Neural crest cell (in vitro differentiated cells): ENCODE measurements at places on chromosomes 11 and 22.
A peak's percentile ranks its signal among the peaks of the same experiment; 100 is the strongest.

DNA sequence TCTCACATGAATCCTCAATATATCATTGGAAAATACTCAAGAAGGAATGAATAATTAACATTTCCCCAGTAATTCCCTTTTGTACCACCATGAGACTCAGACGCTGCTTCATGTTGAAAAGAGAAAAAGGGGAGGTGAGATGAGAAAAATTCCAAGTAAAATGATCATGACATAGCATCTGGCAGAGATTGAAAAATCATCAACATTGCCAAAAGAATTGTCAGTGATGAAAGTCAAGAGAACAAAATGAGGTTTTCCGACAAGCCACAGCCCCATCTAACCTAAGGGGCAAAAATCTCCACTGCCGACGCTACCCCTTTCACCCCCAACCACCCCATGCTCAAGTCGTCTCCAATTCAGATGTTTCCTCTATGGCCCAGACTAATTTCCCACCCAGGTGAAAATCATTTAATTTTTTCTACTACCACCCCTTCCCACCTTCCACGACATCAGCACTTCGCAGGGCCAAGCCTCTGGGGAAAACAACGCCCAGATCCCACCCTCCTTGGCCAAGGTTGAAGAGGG, 1.2 kb downstream of the RAB6A start:
- no peak for DNase-seq

GRCh38 chr22:21686634-21687393, 21.0 kb downstream of the PPIL2 start:
- no peak for DNase-seq

DNA sequence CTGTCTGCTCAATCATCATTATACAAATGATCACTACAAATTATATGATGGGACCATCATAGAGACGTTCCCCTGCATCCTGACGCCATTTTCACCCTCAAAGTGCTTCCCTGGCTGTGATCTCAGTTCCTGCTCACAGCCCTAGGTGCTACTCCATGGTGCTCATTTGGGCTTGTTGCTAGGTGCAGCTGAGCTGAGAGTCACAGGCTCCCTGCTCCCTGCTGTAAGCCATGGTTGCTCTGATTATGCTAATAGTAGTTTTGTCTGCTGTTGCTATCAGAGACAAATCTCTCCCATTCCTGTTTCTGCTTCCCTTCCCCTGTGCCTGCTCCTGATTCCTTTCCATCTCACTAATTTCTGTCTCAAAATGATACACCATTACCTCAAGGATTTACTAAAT, 474.3 kb downstream of the METTL15 start:
- no peak for DNase-seq

DNA sequence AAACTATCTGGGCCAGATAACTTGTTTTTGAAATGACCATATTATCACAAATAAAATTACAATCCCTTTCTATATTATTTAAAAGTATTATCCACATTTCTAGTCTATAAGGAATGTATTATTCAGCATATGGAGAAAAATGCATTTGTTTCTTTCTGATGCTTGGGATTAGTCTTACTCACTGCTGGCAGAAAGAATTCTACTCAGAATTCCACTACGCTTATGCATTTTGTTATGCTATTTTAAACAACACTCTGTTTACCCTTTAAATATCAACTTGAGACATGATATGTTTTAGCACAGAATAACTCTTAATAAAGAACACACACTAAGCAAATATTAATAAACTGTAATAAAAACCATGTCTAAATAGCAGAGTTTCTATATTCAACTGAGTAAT, 77.6 kb upstream of the ANO3 start:
- no peak for DNase-seq

GRCh38 chr11:117009905-117010605, 88.2 kb downstream of the SIK3 start:
- no peak for DNase-seq

DNA sequence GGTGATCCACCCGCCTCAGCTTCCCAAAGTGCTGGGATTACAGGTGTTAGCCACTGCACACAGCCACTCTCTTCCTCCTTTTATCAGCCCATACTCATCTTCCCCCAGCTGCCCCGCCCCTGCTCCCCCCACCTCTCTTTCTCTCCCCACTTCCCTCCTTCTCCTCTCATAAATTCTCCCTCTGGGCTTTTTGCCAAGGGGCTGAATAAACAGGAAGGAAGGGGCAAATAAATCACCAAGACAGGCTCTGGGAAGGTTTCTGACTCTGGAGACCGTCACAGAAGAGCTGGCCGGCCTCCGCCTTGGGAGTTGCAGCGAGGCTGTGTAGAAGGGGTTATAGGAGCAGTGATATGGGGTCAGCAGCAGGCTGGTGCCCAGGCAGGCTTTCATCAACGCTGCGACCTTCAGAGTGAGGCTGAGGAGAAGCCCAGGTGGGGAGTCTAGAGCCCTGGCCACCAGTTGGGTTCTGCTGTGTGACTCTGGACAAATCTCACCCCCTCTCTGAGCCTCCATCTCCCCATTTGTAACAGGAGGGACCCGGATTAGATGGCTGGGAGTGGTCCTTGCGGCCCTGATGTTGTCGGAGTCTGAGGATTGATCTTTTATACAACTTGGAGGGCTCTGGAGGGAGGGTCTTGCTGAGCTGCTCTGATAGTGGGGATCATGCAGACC, 62.6 kb upstream of the RASD2 start:
- no peak for DNase-seq

DNA sequence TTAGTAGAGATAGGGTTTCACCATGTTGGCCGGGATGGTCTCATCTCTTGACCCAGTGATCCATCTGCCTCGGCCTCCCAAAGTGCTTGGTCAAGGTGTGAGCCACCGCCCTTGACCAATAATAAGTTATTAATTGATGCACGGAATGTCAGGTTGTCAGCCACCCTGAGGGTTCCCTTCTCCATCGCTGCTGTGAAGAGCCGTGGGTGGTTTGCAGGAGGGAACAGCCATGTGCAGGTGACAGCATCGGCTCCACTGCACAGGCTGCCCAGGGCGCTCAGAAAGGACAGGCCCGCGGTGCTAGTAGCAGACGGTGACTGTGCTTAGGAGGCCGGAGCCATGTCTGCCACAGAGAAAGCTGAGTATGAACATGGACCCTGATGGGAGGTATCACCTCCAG, 814.0 kb downstream of the BRD1 start:
- DNase-seq: no peak

DNA sequence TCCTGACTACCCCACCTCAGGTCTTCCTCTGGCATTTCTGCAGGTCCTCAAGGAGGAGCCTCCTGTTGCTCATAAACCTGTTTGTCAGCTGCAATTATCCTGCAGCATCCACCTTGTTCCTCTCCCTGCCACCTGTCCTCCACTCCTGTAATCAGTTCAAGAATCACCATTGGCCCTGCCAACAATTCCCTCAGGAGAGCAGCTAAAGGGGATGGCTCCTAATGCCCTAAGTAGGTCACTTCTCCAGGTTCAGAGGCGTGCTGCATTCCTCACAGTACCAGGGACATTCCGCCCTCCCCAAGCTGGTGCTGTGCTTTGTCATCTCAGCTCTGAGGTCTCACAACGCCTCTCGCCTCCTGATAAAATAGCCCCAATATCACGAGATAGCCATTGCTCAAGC, 2.1 kb downstream of the CLDN25 start:
- no peak for DNase-seq

DNA sequence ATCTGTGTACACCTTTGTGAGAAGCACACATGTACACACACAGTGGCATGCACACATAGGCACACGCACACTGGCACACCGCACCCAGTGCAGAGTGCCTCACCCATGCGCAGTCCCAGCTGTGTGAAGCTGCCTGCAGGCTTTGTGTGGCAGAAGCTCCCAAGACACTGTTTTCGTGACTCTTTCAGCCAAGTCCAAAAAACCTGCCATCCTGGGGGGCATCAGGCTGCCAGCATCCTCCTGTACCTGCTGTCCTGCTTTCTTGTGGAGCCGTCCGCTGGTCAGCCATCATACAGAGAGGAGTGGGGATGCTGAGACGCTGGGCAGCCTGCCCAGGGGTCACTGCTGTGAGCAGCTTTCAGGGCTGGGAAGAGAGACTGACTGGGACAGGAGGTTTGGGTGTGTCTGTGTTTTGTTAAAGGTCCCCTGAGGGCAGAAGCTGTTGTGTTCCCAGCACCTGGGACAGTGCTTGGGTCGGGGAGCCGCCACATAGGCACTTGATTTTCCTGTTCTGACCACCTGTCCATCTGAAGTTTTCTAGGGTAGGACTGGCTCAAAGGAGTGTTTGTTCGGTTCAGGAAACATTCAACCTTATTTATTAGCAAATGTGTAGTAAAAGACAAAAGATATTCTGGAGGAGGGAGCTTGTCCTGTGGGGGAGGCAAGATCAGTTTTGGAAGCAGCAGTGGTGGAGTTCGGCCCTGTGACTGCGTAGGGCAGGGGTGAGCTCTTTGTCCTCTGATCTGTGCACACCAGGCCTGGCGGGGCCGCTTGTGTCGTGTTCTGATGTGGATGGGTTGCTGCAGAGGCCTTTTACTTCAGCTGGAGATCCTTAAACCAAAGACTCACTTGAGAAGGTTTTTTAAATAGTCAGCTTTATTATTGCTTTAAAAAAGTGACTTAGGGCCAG, 29.7 kb downstream of the AP2A2 start:
- no peak for DNase-seq

DNA sequence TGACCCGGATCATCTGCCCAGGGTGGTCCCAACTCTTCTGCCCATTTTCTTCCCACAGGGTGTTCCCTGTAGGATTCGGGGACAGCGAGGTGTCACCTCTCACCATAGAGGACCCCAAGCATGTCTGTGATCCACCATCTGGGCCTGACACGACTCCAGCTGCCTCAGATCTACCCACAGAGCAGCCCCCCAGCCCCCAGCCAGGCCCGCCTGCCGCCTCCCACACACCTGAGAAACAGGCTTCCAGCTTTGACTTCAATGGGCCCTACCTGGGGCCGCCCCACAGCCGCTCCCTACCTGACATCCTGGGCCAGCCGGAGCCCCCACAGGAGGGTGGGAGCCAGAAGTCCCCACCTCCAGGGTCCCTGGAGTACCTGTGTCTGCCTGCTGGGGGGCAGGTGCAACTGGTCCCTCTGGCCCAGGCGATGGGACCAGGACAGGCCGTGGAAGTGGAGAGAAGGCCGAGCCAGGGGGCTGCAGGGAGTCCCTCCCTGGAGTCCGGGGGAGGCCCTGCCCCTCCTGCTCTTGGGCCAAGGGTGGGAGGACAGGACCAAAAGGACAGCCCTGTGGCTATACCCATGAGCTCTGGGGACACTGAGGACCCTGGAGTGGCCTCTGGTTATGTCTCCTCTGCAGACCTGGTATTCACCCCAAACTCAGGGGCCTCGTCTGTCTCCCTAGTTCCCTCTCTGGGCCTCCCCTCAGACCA, 24.0 kb downstream of the CSF2RB start:
- DNase-seq: no peak

DNA sequence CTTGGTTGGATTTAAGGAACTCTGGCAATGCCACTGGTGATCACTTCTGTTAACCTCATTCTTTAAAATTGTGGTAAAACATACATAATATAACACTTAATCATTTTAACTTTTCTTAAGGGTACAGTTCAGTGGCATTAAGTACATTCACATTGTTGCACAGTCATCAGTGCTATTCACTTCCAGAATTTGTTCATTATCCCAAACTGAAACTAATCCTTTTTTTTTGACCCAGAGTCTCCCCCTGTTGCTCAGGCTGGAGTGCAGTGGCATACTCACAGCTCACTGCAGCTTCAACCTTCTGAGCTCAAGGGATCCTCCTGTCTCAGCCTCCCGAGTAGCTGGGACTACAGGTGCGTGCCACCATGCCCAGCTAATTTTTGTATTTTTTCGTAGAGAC, 10.6 kb downstream of the ELF5 start:
- DNase-seq: no peak

DNA sequence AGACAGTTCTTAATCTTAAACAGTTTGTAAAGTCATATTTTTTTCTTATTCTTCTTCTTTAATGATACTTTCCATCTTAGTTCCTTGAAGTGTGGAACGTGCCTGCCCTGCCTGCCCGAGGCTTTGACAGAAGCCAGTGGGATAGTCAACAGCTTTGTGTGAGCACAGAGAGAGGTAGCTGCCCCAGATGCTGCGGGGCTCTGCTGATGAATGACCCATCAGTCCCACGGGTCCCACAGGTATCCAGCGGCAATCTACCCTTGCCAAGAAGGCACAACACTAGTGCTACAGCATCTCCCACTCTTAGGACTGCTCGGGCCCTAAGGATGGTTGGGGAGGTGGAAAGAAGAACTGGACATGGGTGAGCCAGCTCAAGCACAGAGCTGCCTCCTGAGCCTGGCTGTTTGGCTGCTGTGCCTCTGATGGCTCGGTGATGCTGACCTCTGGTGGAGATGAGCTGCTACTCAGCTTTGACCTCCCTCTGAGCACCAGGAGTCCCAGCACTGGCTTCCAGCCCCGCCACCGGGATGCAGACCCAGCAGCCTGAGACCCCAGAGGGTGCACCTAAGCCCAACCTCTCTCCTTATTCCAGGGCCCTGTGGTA, 11.8 kb upstream of the APLNR start:
- peak; percentile 69 for DNase-seq

- no peak for DNase-seq
These were observed 3.7 kb upstream of the ACY3 start for GRCh38 chr11:67654225-67654624.

DNA sequence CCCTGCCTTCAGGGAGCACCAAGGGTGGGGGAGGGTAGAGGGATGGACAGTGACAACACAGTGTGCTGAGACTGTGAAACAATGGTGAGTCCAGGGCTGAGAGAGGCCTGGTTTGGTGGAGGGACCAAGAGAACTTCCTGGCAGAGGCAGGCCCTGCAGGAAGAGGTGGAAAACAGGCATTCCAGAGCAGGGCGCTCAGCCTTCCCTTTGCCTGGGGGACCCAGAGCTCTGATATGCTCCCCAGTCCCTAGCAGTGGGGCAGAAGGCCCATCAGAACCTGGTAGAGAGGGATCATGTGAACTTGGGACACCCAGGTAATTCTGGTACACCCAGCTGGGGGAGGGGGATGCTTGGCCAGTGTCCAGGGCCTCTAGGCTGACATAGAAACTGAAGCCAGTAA, 17.2 kb upstream of the UVRAG start:
- no peak for DNase-seq
